ENCODE measurements at places on chromosomes 5 and 9.
A peak's percentile ranks its signal among the peaks of the same experiment; 100 is the strongest.

- DNase-seq: no peak
Observed at GRCh38 chr9:131067625-131068024, 28.7 kb upstream of the AIF1L start.

DNA sequence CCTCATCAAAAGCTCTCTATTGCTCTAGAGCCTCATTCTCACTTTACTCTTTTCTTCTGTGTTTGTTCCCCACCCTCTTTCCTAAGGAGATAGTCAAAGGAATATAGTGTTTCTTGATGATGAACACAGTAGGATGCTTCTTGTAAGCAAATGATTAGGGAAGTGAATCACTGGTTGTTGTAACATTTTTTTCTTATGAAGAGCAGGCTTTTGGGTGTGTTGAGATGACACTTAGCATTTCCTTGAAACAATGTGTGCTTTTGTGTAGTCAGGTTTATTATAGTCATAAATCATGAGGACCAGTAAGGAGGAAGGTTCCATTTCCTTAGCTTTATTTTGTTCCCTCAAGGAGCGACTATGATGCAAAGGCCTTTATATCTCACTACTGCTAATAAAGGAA, 1991.3 kb upstream of the C9orf72 start:
- no peak for DNase-seq

- peak; percentile 6 for DNase-seq
Observed at GRCh38 chr5:7801891-7802614, 48.9 kb downstream of the CFAP90 start.

DNA sequence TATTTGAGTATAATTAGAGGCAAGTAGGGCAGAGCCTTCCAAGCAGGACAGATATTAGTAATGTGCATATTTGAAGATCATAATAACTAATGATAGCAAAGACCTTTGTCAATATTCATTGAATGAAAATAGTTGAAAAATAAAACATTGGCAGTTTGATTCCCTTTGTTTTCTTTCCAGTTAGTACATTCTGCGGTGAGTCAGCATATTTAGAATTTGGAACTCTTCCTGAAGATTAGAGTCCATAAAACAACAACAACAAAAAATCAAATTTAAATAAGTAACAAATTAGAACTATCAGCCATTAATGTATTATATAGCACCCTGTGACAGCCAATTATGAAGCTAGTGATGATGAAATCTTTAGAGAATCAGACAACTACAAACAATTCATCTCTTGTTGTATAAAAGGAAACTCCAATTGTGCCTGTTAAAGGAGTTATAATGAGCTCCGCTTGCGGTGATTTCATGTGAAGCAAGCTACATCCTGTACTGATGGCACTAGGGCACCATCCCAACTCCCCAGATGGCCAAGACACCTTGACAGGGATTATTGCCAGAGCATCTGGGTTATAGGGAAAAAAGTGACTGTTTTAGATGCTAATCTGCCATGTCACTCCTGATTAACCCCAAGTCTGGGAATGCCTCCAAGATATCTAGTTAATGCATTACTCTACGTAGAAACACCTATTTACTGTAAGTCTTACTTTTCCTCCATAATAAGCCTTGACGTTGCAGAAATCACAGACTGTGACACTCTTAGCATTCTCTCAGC, 6.8 kb downstream of the IFNA8 start:
- peak; percentile 32 for DNase-seq

DNA sequence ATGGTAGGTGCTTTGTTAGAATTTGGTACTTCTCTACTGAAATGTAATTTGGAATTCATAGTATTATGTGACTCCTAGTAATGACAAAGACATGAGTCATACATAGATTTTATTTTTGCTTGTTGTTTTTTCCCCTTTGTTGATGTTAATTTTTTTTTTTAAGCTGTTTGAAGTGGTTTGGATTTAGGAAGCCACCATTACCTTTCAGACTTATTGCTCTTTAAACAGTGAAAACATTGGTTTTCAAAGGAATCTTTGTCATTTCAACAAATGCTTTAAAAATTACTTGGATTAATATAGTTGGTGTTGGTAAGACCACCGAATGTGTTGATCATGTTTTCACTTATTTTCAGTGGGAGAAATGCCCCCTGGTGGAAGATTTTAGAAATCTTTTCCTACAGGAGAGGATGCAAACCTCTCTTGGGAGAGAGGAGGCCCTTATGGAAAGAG, 170.1 kb upstream of the PITX1 start:
- peak; percentile 32 for DNase-seq

- DNase-seq: no peak
Observed at GRCh38 chr5:6359555-6360322, 18.6 kb downstream of the MED10 start.

DNA sequence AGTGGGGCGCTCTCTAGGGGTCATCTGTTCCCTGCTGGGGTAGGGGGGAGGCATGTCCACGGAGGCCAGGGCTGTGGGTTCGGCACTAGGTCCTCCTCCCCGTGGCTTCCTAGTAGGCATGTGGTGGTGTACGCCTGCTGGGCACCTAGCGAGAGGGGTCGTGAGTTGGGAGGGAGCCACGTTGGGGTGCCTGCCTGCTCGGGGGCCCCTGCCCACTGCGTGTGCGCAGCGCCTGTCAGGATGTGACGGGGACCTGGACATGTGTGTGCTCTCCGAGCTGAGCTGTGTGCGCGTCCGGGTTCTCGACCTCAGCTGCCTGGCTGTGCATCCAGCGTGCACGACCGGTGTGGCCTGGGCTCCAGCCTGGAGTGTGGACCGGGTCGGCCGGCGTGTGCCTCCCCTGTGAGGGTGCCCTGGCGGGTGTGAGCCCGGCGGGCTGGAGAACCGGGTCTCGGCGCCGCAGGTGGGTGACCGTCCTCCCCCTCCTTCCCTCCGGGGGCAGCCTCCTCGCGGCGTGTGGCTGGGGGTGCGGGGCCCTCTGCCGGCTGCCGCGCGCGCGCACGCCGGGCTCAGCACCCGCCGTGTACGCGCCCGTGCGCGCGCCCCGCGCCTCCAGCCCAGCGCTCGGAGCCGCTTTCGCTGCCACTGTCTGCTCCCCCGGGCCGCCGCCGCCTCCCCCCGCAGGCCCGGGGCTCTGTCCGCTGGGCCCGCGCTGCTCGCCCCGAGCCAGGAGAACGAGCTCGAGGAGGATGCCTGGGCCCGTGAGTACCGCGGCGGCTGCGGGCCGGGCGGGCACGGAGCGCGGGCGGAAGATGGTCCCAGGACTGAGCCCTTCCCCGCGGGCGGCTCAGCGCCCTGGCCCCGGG, at the start of gene PRR7:
PRR7 (plus strand) TSS at position 615 of the 866 bp plus-strand sequence. CDS start 8,254 bp downstream, outside the sequence.
- peak; percentile 88 for DNase-seq

DNA sequence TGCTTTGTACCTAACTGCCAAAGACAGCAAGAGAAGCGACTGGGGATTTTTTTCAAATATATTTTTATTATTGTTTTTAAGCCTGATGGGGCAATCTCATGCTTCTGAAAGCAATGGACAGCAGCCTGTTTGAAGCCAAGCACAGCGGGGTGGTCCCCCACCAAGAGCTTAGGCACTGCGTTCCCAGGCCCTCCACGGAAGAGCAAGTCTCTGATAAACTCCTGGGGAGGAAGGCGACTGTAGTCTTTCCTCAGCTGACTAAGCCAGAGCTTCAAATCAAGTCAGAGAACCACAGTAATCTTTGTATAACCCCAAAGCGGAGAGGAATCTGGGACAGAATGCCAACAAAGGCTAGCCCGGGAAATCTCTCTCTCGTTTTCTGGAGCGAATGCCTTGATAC, 54.4 kb downstream of the ARSB start:
- DNase-seq: peak; percentile 35

GRCh38 chr5:84585218-84585617, 200.5 kb upstream of the EDIL3 start:
- no peak for DNase-seq

GRCh38 chr9:71121275-71122021, at the start of gene TRPM3:
Gene TRPM3, minus strand, starts transcription at chr9:71121621. Its CDS starts 267 bp downstream, at chr9:71121354.
- DNase-seq: no peak

DNA sequence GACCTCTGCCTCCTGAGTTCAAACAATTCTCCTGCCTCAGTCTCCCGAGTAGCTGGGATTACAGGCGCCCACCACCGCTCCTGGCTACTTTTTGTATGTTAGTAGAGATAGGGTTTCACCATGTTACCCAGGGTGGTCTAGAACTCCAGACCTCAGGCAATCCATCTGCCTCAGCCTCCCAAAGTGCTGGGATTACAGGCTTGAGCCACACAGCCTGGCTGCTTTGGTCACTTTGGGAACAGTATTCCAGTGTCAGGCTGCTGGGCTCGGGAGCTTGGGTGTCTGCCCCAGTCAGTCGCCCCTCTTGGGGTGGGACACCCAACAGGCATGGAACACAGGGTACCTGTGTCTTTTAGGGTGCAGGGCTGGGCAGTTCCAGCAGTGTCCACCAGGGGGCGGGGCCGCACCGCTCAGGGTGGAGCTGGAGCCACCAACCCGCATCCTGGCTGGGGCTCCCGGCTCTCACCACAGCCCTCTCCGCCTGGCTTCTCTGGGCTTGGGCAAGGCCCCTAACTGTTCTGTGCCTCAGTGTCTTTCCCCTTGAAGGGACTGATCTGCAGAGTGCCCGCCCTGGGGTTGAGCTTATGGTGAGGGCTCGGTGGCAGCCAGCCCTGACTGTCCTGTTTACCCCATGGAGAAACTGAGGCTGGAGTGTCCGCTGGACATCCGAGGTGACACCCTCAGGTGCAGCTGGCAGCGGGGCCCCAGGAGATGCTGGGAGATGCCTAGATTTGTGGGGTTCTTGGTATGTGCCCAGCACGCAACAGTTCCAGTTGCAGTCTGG, 6.4 kb upstream of the RNU6ATAC start:
- DNase-seq: no peak

DNA sequence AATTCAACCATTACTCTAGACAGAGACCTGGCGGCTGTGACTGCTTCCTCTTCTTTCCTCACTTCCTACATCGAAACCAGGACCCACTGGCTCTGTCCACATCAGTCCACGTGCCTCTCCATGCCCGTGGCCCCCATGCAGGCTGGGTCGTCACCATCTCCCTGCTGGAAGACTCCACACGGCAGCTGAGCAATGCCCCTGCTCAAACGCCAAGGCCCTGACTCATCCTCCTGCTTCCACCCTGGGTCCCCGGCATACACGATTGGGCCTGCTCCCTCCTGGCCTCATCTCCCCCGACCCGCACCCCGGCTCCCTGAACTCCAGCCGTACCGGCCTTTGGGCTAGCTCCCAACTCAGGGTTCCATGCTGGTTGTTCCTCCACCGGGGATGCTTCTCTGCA, 67.2 kb upstream of the IER5L start:
- peak; percentile 44 for DNase-seq

- DNase-seq: peak; percentile 39
Observed at GRCh38 chr5:54357408-54358058, 47.2 kb upstream of the ARL15 start.

GRCh38 chr9:25003686-25004085, 458.0 kb upstream of the IZUMO3 start:
- DNase-seq: no peak

GRCh38 chr9:95874989-95875304, 544 bp upstream of the ERCC6L2 start:
- peak; percentile 88 for DNase-seq

DNA sequence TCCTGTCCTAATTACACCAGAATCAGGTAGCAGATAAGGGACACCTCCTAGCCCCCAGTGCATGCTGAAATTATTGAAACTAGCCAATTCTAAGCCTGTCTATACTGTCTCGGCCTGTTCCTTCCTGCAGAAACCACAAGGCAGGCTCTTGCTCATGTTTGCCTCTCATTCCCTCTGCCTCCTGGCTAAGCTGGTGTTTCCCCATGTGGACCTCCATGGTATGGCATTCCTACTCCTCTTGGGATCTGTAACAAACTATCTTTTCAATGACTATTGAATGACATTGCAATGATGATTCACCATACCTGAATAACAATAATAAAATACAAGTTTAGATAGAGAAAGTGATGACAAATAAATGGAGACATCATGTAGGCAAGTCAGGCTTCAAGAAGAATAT, 35.6 kb upstream of the ADAMTS16 start:
- no peak for DNase-seq

GRCh38 chr9:100468041-100468440, 4.9 kb upstream of the TMEFF1 start:
- DNase-seq: no peak

GRCh38 chr5:40781843-40782409, 16.2 kb downstream of the PRKAA1 start:
- peak; percentile 68 for DNase-seq

DNA sequence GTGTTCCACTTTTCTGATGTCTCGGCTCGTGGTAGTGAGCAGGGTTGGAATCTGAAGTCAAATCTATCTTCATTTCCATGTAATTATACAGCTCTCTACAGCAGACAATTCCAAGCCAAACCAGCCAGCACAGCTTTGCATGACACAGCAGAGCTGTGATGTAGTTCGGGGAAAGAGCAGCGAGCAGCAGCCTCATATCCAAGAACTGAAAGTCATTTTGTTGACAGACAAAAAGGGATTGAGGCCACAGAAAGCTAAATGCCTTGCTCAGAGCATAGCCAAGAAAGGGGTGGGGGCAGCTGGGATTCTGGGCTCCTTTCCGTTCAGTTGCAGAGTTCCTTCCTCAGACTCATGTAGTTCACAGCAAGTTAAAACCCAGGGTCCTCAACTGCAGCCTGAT, 32.1 kb downstream of the LCP2 start:
- peak; percentile 34 for DNase-seq

- no peak for DNase-seq
Observed at GRCh38 chr5:142982821-142983200, 212.6 kb downstream of the ARHGAP26 start.

DNA sequence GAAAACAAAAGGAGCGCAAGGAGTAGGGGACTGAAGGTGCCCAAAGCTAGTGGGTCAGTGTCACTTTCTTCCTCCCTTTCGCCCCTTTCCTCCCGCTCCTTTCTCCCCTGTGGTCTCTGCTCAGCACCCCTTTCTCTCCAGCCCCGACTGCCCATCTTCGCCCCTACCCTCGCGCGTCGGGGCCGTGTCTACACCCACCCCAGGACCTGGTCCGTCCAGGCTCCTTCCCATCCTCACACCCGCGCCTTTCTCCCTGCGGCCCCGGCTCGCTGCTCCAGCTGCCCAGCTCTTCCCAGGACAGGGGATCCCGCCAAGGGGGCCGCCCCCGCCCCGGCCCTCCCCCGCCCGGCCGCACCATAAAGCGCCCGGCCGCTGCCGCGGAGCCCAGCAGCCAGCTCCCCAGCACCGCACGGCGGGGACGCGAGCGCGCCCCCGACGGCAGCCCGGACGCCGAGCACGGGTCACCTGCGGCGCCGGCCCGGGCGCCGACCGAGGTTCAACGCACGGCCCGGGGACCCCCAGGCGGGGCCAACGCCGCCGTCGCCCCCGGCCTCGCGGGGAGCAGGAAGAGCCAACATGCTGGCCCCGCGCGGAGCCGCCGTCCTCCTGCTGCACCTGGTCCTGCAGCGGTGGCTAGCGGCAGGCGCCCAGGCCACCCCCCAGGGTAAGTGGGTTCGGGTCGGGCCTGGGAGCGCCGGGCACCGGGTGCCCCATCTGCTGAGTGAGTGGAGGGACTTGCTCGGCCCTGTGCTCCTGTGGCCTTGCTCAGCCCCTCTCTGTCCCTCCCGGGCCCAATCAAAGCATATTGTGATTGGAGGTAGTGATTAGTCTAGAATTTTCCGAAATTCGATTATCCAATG, at the start of gene THBS4:
THBS4 (plus strand) TSS at position 387 of the 860 bp plus-strand sequence; CDS start at position 577, 190 bp downstream.
- peak; percentile 16 for DNase-seq

- peak; percentile 15 for DNase-seq
Observed at GRCh38 chr5:89437450-89438435, 554.8 kb upstream of the MEF2C start.

GRCh38 chr5:56048124-56048523, 53.4 kb upstream of the IL6ST start:
- no peak for DNase-seq

Measured in GM23248 (cell line).